ENCODE measurements at places on chromosomes 2 and 18.

DNA sequence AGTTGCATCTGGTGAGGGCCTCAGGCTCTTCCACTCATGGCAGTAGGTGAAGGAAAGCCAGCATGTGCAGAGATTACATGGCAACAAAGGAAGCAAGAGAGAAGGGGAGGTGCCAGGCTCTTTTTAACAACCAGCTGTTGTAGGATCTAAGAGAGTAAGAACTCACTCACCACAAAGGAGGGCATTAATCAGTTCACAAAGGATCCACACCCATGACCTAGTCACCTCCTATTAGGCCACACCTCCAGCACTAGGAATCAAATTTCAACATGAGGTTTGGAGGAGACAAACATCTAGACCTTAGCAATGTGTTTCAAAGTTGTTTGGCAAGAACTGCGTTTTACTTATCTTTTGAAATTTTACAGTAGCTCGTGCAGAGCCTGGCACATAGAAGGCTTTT, 20.5 kb upstream of the REG3A start:
- no peak for DNase-seq

DNA sequence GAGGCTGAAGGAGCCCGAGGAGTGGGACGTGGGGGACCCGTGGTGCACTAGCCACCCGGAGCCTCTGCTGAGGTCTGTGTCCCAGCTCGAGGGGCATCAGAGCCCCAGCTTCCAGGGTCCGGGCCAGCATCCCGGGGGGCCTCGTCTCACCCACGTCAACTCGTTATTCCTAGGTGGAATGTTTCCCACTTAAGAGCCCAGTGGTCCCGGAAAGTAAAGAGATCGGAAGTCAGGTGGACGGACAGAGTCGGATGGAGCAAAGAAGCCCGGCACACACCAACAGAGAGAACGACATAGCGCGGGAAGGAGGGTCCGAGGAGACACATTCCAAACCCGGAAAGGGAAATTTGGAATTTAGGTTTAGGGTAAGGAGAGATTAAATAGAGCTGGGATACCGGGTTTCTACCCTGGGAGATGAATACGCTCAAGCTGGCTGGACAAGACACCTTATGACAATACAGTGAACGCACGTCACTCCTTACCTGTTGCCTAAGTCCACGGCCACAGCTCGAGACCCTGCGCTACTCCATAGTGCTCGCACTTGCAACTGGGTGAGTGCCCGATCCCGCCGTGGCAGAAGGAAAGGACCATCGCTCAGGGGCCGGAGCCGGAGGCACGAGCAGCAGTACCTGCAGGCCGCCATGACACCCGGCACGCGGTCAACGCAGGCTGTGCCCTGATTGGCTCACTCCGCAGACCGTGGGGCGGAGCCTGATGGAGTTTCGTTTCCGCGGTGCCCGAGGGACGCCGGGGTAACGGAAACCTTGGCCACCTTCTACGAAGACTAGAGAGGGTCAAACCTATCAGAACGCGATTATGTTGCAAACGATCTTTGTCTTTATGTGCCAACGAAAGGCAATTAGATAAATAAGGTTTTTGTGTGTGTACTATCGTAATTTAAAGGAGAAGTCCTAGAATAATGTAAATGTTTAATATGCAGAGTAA, at the start of gene PNPT1:
PNPT1 (minus strand) TSS at position 664 of the 945 bp plus-strand sequence; CDS start at position 643, 21 bp downstream.
- DNase-seq = peak; percentile 99

GRCh38 chr2:230505162-230505561, 89.2 kb downstream of the SP100 start:
- no peak for DNase-seq

- DNase-seq = no peak
Observed at GRCh38 chr18:29188760-29189159, 1011.8 kb upstream of the CDH2 start.

GRCh38 chr2:224520064-224520463, 65.1 kb downstream of the CUL3 start:
- peak; percentile 44 for DNase-seq

- no peak for DNase-seq
Observed at GRCh38 chr2:21356086-21356856, 232.5 kb downstream of the TDRD15 start.

GRCh38 chr2:95082477-95082876, 39.1 kb downstream of the MRPS5 start:
- DNase-seq = no peak

- no peak for DNase-seq
Observed at GRCh38 chr18:7517852-7518251, 49.3 kb upstream of the PTPRM start.

DNA sequence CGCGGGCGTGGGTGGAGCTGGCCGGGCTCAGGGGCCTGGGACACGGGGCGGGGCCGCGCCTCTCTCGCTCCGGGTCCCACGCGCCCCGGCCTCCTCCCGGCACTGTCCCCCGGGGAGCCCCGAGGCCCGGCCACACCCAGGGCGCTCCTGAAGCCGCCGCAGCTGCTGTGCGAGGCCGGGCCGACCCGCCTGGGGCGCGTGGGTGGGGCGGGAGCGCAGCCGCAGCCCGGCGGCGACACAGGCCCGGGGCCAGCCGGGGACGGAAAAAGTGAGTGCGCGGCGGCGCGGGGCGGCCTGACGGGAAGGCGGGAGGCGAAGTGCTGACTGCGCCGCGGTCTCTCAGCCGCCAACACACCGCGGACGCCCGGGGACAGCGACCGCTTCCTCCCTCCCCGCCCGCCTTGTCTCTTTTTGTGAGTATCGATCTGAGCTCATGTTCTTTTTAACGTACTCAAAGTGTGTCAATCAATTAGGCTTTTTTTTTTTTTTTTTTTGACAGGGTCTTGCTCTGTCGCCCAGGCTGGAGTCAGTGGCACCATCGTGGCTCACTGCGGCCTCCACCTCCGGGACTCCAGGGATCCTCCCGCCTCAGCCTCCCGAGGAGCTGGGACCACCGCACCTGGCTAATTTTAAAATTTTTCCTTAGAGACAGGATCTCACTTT, 14.5 kb downstream of the PDCD1 start:
- DNase-seq = peak; percentile 90

GRCh38 chr2:172381275-172382027, 45.9 kb upstream of the ITGA6 start:
- no peak for DNase-seq

GRCh38 chr2:116874021-116874420, 940.5 kb upstream of the DDX18 start:
- no peak for DNase-seq

GRCh38 chr2:222451224-222451674, 26.9 kb downstream of the SGPP2 start:
- no peak for DNase-seq

DNA sequence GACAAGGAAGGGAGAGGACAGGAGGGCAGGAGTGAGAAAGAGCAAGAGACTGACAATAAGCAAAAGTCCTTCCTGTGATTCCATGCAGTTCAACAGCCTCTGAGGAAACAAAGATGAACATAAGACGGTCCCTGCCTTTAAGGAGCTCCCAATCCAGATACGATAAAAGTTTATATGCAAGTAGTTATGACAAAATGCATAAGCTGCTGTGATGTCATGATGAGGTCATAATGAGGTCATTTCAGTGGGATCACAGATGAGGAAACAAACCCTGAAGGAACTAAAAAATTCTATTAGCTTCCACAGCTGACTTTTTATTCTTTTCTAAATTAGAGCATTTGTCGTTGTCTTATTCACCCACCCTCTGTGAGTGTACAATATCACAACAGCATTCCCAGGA, 458.5 kb upstream of the ACVR2A start:
- DNase-seq = no peak

GRCh38 chr2:97950329-97951154, 45.2 kb downstream of the TMEM131 start:
- DNase-seq = peak; percentile 84

DNA sequence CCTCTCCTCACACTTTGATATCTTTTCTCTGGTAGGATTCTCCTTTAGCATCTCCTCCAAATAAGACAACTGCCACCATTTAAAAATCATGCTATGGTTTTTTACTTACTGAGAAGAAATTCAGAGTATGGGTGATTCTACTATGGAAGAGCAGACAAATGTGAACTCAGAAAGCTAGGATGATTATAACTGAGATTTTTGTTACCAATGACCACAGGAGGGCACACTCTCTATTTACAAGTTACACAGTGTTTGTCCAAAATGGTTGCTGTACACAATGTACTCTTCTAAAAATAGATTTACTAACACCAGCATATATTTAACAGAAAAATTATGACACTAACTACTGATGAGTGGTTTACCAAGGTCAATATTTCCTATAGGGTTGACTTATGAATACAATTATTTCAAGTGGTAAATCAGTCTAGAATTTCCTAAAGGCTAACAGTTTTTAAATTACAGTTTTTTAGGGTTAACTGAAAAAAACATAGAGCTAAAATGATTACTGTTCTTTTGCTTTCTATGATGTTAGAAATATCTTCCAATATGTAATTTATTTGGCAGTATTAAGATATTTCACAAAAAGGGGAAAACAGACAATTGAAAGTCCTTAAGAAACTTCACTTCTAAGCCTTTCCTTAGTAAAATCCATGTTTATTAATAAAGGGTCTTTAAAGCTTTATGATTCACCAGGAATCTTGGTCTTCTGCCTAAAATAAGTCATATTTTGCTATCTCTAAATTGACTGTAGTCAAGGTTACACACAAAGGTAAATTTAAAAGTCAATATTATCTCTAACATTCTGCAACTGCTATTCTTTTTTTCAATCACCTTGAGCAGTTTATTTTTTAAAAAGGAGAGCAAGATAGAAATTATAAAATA, 57.2 kb downstream of the MAP4K3 start:
- peak; percentile 54 for DNase-seq

- peak; percentile 13 for DNase-seq
Observed at GRCh38 chr18:2406544-2406943, 164.8 kb downstream of the METTL4 start.

DNA sequence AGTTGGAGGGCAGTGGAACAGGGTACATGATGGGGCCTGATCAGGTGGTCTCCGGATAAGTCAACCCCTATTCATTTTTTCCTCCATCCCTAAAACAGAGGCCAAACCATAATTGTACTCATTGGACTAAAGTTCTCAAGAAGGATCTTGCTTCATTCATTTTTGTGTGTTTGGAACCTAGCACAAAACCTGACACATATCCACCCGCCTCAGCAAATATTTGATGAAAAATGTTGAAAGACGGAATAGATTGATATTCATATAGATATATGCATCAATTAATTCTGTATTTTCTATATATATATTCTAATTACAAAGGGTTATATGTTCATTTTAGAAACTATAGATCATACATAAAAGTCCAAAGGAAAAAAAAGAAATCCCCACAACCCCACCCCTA, 21.9 kb downstream of the SLC4A1AP start:
- DNase-seq = no peak

GRCh38 chr2:127049927-127050802, 56.8 kb downstream of the BIN1 start:
- peak; percentile 94 for DNase-seq

- no peak for DNase-seq
Observed at GRCh38 chr18:45173799-45174519, 441.3 kb upstream of the SLC14A2 start.

- no peak for DNase-seq
Observed at GRCh38 chr2:229087843-229088516, 183.1 kb downstream of the PID1 start.

GRCh38 chr2:161843936-161844335, 219.7 kb downstream of the SLC4A10 start:
- no peak for DNase-seq

GRCh38 chr2:175022923-175023322, 17.7 kb upstream of the CHN1 start:
- no peak for DNase-seq

DNA sequence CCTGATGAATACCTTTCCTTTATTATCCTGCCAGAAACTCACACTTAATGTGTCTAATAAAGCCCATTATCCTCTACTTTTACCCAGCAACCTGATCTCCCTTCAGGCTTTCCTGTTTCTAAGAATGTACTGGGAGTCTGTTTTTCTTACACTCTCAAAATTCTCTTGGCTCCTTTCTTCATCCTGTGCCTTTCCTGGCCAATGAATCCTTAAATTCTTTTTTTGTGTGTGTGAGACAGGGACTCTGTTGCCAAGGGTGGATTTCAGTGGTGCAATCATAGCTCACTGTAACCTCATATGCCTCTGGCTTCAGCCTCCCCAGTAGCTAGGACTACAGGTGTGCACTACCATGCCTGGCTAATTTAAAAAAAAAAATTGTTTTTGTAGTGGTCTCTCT, 72.7 kb downstream of the MAP2 start:
- DNase-seq = peak; percentile 24
